ENCODE measurements at places on chromosomes 16 and 17.

- no peak for DNase-seq
Observed at GRCh38 chr16:67444259-67445125, 13.6 kb downstream of the HSD11B2 start.

DNA sequence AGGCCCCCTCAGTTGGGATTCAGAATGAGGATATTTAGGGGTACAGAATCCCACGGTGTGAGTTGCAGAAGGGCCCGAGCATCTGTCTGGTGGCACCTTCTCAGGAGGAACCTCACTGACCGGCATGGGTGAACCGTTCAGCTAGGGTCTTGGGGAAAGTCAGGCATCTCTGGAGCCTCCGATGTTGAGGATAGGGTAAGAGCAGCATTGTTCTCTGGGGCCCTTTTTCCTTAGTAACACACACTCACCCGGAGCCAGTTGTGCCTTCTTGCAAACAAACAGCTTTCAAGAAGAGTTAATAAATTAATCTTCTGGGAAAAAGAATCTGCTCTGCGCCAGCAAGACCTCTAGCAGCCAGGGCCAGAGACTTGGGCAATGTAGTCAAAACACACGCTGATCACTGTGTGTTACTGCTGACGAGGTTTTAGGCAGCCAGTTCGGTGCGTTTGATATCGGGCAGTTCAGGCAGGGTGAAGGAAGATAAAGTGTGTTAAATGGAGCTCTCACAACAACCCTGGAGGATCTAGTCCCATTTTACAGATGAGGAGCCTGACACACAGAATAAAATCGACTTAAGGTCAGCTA lies 48.9 kb downstream of the MSI2 start:
- no peak for DNase-seq

GRCh38 chr17:68830313-68830712 lies 124.9 kb downstream of the ABCA8 start:
- DNase-seq, result no peak

GRCh38 chr17:81558941-81559806 lies 7.0 kb upstream of the FAAP100 start:
- no peak for DNase-seq

GRCh38 chr17:69597898-69598692 lies 183.6 kb downstream of the MAP2K6 start:
- DNase-seq, result no peak
